Fibroblast of lung (primary cell): ENCODE measurements at places on chromosomes 4 and X. TPM values are rescaled to one million over a fixed set of nuclear protein-coding genes. Genes with fewer than 3 reads are reported as not detected.
A peak's percentile ranks its signal among the peaks of the same experiment; 100 is the strongest.

PLXNB3 gene
- polyA plus RNA-seq = 1.6 and 1.9 TPM in 2 replicates

GRCh38 chr4:1204828-1205585, 32.6 kb upstream of the SPON2 start:
- no peak for DNase-seq

SULT1E1 gene
- polyA plus RNA-seq = not detected in 2 replicates

DNA sequence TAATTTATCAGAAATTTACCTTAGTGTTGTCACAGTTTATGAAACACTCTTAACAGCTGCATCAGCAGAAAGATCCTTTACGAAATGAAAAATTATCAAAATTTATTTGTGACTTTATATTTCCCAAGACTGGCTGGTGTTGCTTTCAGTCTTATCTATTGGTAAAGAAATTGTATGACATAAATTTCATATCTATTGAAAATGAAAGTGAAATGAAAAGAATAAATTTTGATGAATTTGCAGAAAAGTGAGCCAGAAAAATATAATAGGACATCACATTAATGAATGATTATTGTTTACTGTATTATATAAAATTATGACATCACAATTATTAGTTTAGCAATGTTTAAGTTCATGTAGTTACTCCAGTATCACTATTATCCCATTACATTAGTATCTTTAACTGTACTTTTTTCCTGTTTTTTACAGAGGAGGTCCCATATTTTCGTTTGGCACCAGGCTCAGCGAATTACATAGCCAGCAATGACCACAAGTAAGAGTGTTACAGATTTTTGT, 13.2 kb upstream of the TMEM165 start:
- no peak for DNase-seq

DNA sequence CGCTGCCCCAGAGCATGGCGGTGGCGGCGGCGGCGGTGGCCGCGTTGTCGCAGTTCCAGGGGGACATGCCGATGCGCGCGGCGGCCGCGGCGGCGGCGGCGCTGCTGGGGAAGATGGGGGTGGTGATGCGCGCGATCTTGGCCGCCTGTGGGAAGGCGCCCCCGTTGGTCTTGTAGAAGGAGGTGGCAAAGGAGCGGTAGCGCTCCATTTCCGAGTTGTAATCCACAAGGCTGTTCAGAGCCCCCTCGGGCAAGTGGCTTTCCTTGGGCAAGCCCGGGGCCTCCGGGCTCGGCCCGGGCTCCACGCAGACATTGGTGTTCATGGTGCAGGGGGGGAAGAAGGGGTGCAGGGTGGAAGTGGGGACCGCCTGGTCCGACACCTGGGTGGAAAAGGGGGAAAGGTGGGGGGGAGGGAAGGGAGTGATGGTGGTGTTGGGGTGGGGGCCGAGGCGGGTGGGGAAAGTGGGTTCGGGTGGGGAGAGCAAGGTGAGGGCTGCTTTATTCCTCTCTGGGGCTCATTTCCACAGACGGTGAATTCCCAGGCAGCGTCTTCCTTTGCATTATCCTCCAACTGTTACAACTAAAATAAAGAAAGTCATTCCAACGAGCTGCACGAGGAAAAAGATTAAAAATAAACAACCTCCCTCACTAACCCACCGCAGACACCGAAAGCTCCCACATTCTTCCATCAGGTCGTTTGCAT, 3.1 kb downstream of the CXXC4 start:
- DNase-seq = peak; percentile 24

SRPK3 gene
- 0.15 and 0.40 TPM in 2 replicates for polyA plus RNA-seq

- DNase-seq = no peak
These were observed 179.7 kb upstream of the TET2 start for GRCh38 chr4:104967034-104967401.

GRCh38 chr4:54548098-54548620, 109.6 kb upstream of the KIT start:
- DNase-seq = no peak

- no peak for DNase-seq
These were observed 3.0 kb downstream of the RAB9A start for GRCh38 chrX:13691841-13692371.

CCDC158 gene
- 0.05 and 0.15 TPM in 2 replicates for polyA plus RNA-seq

IQSEC2 gene
- 5.9 and 7.4 TPM in 2 replicates for polyA plus RNA-seq

- DNase-seq = no peak
These were observed 33.9 kb upstream of the GALNTL6 start for GRCh38 chr4:171779301-171779700.

- DNase-seq = no peak
These were observed 16.4 kb downstream of the SPIN2B start for GRCh38 chrX:57104921-57105398.

- no peak for DNase-seq
These were observed 101.6 kb downstream of the HUWE1 start for GRCh38 chrX:53584891-53585290.

CT45A1 gene
- polyA plus RNA-seq = not detected in 2 replicates

DNA sequence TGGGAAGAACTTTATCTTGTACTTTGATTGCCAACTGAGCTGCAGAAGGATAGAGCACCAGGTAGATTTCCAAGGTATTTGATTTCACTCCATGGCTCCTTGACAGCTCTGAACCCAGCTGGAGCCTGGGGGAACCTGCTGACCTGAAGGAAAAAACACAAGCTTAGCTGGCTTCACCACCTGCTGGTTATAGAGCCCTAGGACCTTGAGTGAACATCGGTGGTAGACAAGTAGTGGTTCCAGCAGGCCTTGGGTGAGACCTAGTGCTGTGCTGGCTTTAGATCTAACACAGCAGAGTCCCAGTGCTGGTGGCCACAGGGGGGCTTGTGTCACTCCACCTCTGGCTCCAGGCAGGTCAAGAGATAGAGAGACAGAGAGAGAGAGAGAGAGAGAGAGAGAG, 1102.6 kb downstream of the ADGRL3 start:
- DNase-seq = no peak

- no peak for DNase-seq
These were observed 187.2 kb downstream of the SHOX start for GRCh38 chrX:817759-818300.

ANXA3 gene
- 9.8 and 9.9 TPM in 2 replicates for polyA plus RNA-seq

DNA sequence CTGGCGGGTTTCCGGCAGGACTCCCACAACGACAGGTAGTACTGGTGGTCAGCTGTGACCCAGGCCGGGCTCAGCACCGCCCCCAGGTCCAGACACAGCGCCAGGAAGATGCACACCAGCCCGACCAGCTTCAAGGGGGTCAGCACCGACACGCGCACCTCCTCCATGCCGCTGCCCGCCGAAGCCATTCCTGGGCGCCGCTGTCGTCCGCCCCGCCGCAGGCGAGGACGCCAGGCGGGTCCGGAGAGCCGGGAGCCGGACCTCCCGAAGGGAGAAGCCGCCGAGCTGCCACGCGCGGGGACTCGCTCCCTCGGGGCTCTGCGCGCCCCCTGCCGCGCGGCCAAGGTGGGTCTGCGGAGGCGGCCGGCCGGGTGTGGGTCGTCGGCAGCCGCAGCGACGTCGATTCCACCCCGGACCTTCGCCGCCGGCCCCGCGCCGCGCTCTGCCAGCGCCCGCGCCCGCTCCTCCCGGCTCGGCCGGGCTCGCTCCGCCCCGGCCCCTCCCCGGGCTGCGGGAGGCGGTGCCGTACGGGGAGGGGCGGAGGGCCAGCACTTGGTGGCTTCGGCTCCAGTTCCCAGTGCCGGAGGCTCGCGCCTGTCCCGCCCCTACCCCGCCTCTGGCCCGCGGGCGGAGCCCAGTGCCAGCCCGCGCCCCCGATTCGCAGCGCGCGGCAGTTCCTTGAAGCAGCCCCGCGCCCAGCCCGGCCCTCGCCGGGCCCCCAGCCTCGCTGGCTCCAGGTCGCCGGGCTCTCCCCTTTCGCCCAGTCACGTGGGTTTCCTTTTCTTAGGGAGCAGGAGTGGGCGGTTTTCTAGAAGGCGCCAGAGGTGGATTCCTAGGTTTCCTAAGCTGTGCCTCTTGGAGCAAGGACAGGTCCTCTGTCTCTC, at the start of gene TMEM47:
TMEM47 (minus strand) TSS at position 444 of the 884 bp plus-strand sequence; CDS start at position 188, 256 bp downstream.
- peak; percentile 72 for DNase-seq

TLR10 gene
- polyA plus RNA-seq = not detected in 2 replicates

DNA sequence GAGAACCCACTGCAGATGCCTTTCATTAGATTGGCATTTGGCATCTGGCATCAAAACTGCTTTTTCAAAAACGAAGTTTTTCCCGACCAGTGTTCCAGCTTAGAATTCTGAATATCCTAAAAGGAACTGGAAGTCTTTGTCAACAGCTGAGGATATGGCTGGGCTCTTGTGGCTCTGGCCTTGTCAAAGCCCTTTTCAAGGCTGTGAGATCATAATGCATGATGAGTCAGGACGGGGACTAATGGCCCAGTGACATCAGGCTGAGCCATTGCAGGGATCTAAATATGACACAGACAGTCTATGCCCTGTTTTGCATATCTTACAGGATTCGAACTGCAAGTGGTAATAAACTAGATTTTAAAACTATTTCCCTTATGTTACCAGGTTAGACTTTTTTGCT, 306.4 kb downstream of the PTTG2 start:
- DNase-seq = no peak

VSIG4 gene
- polyA plus RNA-seq = not detected in 2 replicates

CCDC149 gene
- polyA plus RNA-seq = 11.4 and 14.6 TPM in 2 replicates

DNA sequence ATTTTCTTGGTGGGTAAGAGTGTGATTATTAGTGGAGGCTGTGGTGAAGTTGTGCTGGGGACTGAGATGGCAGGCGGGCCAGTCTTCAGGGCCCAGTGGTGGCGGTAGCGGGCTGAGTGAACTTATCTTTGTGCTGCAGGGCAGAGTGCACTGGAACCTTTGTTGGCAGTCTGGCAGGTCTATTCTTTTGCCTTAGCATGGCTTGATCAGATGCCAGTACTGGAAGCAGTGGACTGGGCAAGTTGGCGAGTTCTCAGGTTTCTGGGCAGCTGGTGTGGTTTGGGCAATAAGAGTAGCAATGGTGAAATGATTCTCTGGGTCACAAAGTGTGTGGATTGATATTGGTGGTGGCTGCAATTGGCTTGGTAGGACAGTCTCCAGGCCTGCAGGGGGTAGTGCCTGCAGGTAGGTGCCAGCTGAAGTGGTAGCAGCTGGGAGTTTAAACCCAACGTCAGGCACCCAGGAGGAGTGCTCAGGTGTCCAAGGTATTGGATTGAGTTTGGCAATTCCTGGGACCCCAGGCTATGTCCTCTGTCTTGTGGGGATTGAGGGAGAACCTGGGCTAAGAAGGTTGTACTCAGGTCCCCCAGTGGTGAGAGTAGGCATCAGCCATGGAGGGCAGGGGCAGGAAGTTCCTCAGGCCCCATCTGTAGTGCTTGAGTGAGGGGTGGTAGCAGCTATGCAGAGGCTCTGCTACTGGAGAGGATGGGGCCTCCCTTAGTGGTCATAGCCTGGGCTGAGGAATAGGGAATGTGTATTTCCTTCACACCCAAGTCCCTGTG, 34.9 kb upstream of the SLC25A14 start:
- no peak for DNase-seq

LRIT3 gene
- 0.01 TPM in 2 replicates for polyA plus RNA-seq

DNA sequence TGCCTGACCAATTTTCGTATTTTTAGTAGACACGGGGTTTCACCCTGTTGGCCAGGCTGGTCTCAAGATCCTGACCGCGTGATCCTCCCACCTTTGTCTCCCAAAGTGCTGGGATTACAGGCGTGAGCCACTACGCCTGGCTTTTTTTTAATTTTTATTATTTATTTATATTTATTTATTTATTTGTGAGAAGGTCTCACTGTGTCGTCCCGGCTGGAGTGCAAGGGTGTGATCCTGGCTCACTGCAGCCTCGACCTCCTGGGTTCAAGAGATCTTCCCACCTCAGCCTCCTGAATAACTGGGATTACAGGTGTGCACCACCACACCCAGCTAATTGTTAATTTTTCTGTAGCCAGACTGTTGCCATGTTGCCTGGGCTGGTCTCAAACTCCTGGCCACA, 141.1 kb downstream of the CRLF2 start:
- DNase-seq = no peak

XAGE1A gene
- not detected in 2 replicates for polyA plus RNA-seq

FGF5 gene
- 56.4 and 123 TPM in 2 replicates for polyA plus RNA-seq

- DNase-seq = peak; percentile 59
These were observed 165.0 kb downstream of the AMELX start for GRCh38 chrX:11458170-11458569.

GRCh38 chrX:139815771-139816170, 107.8 kb upstream of the MCF2 start:
- peak; percentile 29 for DNase-seq

DNA sequence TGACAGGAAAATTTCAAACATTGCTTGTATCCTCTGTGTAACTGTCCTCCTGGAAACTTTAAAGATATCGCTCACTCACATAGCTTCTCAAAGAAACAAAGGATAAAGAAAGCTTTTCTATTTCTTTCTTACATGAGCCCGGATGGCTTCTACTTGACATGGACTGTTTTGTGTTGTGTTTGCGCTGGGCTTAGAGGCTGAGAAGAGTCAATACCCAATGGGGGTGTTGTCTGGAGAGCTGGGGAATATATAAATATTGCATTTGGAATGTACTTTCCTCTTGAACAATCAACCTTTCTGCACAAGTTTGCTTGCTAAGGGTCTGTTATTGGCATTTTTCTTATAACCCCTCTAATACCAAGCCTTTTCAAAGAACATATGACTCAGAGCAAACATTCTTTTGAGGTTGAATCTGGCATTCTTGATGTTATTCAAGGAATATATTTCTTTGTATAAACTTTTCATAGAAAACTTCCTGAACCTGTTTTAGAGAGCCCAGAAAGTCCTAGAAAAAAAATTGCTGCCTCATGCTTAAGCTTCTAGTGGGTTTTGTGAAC, 331.9 kb downstream of the PACRGL start:
- peak; percentile 18 for DNase-seq

DNA sequence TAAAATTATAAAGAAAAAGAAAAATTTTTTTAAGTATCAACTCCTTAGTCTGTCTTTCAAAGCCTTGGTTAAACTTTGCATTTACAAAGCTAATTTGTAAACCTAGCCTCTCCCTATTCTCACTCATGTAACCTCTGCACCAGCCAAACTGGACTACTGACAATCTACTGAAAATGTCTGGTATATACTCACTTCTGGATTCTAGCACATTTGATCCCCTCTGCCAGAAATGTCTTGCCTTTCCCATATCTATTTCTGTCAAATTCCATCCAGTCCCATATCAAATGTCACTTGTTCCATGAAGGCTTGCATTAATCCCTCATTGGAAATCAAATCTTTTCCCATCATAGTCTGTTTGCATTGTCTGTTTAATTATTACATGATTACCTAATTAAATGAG, 105.8 kb upstream of the KLHL13 start:
- DNase-seq = no peak

DNA sequence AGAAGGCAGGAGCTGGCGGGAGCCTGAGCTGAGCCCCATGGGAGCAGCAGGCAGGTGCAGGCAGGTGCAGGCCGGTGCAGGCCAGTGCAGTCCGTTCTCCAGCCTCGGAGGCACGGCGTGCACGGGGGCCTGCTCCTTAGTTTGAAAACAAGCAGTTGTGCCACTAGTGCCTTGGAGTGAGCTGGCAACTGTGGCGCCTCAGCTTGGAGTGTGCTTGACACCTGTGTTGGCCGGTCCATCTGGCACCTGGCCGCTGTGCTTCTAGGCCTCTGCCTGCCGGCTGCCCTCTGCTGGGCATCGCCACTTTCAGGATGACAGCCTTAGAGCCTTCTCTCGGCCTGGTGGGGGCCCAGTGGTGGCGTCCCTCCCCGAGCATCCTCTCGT, 47.9 kb downstream of the RGS12 start:
- no peak for DNase-seq
